ENCODE measurements at places on chromosomes 7 and 10.
A peak's percentile ranks its signal among the peaks of the same experiment; 100 is the strongest.

DNA sequence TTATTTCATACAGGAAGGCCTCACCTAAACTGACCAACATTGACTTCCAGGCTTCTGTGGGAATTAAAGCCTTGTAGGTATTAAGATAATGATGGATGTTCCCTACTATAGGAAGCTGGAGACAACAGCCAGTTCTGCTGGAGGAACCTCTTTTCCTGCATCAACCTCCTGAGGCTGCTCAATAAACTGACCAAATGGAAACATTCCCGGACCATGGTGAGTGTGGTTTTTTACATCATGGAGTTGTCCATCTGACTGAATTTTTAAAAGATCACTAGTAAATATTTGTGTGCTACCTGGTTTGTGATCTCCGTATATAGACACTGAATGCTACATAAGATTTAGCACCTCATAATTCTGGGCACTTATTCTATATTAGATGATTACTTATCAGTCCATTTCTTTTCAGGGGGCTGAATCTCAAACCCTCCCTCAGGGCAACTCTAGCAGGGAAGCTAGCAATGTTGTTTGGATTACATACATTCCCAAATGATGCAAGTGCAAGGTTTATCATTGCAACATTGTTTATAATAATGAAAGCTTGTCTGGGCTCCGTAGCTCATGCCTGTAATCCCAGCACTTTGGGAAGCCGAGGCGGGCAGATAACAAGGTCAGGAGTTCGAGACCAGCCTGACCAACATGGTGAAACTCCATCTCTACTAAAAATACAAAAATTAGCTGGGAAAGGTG lies 21.5 kb upstream of the SMKR1 start:
- peak; percentile 16 for DNase-seq

- DNase-seq, result no peak
Measured at GRCh38 chr7:16685535-16685934, 39.6 kb downstream of the BZW2 start.

DNA sequence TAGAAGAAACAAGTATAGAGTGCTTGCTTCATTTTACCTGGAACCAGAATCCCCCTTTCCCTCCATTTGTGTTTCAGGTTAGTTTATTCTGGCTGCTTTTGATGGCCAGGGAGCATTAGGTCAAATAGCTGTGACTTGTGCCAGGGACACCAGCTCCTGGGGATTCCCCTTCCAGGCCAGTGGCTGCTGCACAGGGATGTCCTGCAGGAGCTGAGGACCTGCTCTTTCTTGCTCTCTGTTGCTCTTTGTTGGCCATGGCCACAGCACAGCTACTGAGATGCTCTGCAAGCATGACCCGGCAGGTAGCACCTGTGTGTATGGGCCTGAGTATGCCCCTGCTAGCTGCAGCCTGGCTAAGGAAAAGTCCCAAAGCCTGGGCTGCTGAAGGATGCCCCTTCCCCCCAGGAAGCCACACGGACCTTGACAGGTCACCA lies 208.9 kb downstream of the EBF3 start:
- DNase-seq, result no peak

DNA sequence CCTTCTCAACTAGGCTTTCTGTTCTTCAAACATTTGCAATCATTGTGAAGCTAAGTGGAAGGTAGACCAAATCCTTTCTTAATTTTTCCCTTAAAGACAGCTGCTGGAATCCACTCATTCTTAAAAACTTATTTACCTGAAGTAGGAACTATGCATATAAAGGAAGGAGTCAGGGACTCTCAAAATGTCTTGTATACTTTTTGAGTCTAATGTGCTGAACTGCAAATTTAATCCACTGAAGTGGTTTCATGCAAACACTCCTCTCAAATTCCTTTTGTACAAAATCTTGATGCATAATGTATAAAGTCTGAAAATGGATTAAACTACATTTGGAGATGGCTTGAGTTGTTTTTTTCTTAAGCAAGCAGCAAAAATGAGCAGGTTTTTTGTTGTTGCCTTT lies 118.0 kb downstream of the CABCOCO1 start:
- no peak for DNase-seq

- peak; percentile 52 for DNase-seq
Measured at GRCh38 chr7:141356161-141356560, 195.0 kb upstream of the AGK start.

DNA sequence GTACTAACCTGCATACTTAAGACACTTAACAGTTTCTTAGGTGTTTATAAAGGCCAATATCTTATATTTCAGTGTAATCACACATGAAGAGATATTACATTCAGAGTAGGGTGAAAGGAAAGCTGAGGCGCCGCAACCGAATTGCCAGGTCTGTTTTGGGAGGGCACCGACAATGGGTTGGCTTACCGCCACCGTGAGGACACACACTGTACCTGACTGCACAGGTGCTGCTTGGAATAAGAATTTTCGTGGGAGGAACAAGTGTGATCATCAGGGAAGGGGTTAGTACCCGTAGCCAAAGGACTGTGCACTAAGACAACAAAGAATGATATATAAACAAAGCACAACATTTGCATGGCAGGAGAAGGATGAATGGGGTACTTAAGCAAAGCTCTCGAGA lies 591.8 kb downstream of the SUGCT start:
- DNase-seq, result no peak

GRCh38 chr7:8536431-8536830 lies 103.0 kb downstream of the NXPH1 start:
- no peak for DNase-seq

DNA sequence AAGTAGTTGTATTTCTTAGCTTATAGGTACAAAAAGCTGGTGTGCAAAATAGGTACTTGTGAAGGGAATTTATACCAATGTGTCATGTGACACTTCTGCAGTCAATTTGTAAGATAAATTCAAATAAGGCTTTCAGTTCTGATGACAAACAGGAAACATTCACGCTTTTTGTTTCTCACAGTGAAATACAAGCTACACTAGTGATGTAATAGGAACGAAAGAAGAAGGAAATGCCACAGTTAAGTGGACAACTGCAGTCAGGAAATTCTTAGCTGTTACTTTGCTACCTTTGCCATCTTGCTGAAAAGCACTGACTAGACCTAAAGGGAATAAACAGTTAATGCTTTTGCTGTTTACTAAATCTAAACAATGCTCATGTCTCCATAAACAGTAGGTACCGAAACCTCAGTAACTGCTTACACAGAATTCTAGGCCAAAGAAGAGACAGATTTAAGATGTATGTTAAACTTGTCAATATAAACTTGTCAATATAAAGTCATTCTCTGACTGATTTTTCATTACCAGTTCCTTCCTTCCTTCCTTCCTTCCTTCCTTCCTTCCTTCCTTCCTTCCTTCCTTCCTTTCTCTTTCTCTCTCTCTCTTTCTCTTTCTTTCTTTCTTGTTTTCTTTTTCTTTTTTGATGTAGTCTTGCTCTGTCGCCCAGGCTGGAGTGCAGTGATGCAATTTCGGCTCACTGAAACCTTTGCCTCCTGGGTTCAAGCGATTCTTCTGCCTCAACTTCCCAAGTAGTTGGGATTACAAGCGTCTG lies 10.1 kb downstream of the OTUD1 start:
- DNase-seq, result peak; percentile 23

DNA sequence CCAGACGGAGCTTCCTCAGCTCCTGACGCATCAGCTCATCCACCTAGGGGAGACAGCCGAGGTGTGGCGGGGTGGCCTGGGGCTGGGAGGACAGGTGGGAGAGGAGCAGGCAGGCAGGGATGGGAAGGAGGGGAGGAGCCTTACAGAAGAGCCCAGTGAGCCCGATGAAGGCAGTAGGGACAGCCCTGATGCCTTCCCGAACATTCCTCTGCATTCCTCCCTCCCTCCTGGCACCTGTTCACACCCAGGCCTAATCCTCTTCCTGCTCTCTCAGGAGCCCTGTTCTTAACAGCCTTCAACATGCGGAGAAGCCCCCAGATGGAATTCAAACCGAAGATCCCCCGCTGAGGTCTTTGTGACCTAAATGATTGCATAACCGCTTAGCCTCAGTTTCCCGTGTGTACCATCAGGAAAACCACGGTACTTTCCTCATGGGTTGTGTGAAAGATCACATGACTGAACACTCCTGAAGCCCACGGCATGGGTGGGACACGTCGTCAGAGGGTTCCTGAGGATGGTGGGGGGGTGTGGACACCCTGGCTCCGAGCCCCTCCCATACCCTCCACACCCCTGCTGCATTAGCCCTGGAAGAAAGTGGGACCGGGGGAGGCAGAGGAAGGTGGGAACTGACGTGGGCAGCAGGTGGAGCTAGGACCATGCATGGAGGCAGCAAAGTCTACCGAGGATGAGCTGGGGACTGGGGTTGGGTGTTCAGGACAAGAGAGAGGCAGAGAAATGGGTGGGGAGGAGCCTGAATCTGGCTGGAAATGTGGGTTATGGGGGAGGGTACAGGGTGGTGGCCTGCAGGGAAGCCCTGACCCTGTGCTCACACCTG lies 8.8 kb upstream of the ASB10 start:
- no peak for DNase-seq

DNA sequence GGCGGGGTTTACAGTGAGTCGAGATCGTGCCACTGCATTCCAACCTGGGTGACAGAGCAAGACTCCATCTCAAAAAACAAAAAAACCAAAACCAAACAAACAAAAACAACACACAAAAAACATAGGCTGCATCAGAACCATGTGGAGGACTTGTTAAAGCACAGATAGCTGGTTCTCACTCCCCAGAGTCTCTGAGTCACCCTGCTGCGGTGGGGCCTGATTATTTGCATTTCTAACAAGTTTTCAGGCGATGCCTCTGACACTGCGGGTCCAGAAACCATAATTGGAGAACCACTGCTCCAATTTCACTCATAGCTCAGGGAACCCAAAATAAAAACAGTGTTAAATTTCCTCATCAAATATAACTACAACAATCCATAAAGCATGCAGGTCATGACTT lies 816.7 kb downstream of the MAGI2 start:
- DNase-seq, result no peak

GRCh38 chr7:51066405-51066882 lies 250.2 kb downstream of the COBL start:
- no peak for DNase-seq

GRCh38 chr7:114921631-114922025 lies 266 bp upstream of the MDFIC start:
- DNase-seq, result no peak

- DNase-seq, result no peak
Measured at GRCh38 chr10:123513870-123514269, 152.3 kb upstream of the GPR26 start.

DNA sequence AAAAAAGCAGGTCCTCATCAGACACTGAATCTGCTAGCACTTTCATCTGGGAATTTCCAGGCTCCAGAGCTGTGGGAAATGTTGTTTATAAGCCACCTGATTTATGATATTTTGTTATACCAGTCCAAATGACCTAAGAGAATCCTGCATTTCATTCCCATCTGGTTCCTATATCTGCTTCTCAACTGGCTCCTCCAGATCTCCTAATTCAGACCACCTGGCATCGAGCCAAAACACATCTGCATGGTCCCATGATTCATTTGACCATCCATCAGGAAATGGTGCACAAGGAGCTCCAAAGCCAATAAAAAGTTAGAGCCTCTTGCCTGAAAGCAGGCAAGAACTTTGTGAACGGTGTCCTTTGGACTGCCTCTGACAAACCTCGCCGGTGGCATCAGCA lies 108.9 kb downstream of the IPMK start:
- DNase-seq, result peak; percentile 8

DNA sequence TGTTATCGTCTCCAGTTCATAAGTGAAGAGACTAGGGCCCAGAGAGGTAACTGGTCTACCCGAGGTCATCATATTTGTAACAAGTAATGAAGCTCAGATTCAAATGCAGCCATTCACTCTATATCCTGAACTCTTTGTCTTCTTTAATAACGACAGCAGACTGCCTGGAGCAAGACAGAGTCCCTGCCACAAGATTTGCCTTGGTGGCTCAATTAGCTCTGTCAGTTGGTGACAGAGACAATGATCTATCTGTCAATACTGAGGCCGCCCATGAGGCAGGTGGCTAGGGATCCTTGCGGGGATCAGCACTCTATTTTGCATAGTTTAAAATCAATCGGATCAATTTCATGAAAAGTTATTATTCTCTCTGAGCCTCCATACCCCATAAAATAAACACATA lies 43.9 kb downstream of the SH3PXD2A start:
- no peak for DNase-seq

DNA sequence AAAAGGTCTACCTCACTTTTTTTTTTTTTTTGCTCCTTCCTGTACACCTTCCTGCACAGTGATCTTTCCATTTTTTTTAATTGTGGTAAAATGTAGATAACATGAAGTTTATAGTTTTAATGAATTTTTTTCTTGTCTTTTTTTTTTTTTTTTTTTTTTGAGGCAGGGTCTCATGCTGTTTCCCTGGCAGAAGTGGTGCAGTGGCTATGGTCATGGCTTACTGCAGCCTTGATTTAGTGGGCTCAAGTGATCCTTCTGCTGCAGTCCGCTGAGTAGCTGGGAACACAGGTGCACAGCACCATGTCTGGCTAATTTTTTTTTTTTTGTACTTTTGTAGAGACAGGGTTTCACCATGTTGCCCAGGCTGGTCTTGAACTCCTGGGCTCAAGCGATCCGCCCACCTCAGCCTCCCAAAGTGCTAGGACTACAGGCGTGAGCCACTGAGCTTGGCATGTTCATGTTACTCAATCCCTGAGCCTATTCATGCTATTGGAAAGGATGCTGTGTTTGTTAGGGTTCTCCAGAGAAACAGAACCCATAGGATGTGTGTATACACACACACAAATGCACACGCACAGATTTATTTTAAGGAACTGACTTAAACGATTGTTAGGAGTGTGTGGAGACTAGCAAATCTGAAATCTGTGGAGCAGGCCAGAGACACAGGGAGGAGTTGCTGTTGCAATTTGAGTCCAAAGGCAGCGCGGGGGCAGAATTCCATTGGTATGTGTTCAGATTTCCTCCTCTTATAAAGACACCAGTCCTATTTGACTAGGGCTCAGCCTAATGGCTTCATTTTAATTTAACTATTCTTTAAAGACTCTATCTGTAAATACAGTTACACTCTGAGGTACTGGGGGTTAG lies 29.1 kb downstream of the GALNT11 start:
- peak; percentile 28 for DNase-seq

GRCh38 chr10:88982366-88982765 lies 8.2 kb upstream of the FAS start:
- no peak for DNase-seq

All from HCEC 1CT (cell line).